ENCODE measurements at places on chromosomes 5 and 9.

GRCh38 chr5:38751103-38751502 lies 94.7 kb upstream of the OSMR start:
- DNase-seq: no peak

- DNase-seq: no peak
These were observed 170.3 kb downstream of the SMC2 start for GRCh38 chr9:104264431-104264830.

GRCh38 chr5:14552017-14552416 lies 29.6 kb upstream of the OTULINL start:
- no peak for DNase-seq

DNA sequence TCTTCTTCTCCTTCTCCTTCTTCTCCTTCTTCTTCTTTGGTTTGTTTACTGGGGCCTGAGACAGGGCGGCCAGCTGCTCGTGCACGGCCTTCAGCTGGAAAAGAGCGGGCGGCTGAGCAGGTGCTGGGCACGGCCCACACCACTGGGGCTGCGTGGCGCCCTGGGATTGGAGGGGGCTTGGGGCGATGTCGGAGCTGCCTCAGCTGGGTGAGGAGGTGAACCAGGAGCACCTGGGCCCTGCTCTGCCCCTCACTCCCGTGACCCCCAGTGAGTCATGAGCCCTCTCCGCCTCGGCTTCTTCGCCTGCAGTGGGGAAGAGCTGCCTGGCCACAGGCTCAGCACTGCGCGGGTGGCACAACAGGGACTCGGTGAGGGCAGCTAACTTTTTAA lies 14.9 kb downstream of the BRD3OS start:
- DNase-seq: no peak

- DNase-seq: no peak
These were observed 17.7 kb downstream of the CAMSAP1 start for GRCh38 chr9:135889564-135890189.

DNA sequence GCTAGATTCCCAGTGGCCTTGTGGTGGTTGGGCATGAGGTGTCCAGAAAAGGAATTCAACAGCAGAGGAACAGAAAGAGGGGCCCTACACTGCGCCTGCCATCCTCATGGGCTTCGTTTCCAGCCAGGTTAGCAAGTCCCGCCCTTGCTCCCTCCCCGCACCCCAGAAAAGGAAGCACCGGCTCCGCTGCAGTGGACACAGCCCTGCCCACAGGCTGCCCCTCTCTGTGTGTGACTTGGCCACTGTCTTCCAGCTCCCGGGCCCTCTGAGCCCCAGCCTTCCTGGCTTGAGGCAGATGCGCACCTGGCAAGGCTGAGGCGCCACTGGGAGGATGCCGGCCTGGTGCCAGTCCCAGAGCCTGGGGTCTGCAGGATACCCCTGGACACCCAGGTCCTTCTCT lies 305.0 kb upstream of the IRX4 start:
- no peak for DNase-seq

DNA sequence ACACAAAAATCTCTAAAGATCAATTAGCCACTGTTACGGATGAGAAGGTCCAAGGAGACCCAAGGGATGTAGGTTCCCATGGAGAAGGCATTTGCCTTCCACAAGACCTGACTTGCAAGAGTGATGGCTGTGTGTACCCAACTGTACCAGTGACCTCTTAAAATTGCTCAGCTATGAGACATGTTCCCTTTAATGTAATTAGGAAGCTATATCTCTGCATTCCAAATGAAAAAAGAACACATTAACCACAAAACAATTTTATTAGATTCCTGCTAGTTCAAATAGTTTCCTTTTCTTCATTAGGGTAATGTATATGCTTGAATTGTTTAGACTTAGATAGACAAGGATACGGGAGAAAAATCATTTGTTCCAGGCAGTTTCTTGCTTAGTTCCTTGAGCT lies 3.3 kb downstream of the OR2Y1 start:
- no peak for DNase-seq

DNA sequence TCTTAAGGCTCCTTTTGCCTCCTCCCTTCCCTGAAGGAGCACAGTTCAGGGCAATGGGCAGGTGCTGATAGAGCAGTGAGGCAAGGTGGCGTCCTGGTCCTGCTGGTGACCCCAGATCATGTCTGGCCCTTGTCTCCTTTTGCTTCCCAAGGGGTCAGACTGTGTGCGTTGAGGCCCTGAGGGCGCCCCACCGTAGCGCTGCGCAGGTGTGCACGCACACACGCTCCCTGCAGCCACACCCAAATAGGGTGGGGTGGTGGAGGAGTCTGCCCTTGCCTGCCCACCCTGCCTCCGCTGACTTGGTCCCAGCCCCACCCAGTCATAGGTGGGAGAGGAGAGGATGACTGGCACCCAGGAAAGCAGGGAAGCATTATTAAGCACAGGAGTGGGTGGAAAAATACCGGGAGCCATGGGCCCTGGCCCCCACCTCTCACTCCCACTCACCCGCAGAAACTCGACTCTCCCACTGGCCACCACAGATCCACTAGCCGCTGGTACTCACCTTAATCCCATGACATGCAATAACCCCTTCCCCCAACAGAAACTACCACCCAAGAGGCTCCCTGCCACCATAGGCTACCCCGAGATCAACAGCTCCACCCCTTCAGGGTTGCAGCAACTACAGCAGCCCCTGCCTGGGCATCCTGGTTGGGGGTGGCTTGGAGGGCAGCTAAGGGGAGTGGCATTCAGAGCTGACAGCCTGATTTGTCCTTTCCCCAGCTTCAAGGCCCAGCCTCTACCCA lies 16.7 kb downstream of the PDLIM4 start:
- DNase-seq: no peak

DNA sequence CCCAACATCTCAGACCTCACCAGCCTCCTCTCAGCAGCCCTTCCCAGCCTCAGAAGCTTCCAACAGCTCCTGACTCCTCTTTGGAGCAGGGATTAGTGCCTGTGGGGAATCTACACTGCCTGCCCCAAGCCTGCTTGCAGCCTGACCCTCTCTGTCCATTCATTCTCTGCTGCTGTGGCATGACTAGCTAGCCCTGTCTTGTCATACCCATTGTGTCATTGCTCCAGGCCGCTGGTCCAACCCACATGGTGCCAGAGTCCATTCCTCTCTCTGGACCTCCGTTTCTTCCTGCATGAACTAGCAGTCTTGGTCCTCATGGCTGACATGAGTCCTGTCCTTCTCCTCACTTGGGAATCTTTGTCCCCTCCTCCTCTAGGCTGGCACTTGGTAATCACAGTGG lies 12.8 kb upstream of the RXRA start:
- no peak for DNase-seq

DNA sequence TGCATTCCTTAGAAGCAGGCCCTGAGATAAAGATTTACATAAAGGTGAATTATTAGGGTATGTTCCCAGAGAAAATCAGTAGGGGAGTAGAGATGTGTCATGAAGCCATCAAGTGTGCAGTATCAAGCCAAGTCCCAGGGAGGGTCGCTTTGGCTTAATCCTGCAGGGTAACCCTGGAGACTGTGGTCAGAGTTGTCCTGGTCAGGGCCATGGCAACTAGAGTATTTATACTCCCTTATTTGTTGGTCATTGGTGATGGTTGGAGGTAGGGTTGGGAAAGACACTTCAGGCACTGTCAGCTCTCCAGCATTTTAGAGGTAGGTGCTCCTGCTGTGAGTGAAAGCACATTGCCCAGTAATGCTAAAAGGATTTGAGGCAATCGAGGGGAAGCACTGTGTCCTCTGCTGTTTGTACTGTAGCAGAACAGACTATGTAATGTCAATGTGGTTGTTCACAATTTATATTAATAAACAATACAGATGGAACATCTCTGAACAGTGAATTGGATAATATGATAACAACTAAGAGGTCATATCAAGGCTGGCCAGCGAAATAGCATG lies 108.9 kb downstream of the GDNF start:
- DNase-seq: no peak

- no peak for DNase-seq
These were observed 10.1 kb downstream of the IGFBPL1 start for GRCh38 chr9:38414040-38414723.

DNA sequence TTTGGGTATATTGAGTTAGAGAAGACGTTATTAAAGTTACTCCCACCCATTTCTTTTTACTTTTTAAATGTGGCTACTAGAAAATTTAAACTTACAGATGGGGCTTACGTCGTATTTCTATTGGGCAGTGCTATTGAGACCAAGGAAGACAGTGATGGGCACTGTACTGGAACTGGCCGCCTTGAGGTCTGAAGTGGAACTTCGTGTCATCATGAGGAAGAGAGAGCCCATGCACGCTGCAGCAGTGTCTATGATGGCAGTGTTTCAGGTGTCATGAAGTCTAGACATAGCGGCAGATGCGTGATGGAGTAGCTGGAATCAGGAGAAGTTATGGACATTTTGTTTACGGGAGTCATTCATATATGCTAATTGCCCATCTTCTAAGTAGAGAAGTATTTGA lies 143.7 kb downstream of the LRRC70 start:
- DNase-seq: no peak

GRCh38 chr9:72315510-72316311 lies 49.3 kb downstream of the ZFAND5 start:
- no peak for DNase-seq

DNA sequence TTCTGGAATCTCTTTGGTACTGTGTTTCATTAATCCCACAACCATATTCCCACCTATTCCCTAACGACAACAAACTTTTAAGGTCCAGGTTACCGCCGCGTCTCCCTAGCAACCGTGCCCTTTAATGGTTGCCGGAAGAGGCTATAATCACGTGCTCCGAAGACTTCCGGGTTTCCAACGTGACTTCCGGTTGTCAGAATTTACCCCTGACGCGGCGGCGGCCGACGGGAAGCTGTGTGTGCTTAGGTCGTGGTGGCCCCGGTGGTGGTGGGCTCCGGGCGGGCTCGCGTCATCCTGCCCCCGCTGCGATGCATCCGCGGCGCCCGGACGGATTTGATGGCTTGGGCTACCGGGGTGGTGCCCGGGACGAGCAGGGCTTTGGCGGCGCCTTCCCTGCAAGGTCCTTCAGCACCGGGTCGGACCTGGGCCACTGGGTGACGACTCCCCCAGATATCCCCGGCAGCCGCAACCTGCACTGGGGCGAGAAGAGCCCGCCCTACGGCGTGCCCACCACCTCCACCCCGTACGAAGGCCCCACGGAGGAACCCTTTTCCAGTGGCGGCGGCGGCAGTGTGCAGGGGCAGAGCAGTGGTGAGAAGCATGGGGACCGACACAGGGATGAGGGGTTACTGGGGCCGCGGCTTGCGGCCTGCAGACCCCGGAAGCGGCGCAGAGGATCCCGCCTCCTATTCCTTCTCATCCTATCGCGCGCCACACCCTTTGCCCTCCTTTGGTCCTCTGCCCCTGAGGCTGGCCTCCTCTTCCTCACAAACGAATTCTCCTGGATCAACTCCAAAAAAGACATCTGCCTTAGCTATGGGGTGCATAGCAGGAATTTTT lies at the start of gene SLC25A46:
SLC25A46 (plus strand) TSS at position 196 of the 840 bp plus-strand sequence; CDS start at position 309, 113 bp downstream.
- peak; percentile 83 for DNase-seq

DNA sequence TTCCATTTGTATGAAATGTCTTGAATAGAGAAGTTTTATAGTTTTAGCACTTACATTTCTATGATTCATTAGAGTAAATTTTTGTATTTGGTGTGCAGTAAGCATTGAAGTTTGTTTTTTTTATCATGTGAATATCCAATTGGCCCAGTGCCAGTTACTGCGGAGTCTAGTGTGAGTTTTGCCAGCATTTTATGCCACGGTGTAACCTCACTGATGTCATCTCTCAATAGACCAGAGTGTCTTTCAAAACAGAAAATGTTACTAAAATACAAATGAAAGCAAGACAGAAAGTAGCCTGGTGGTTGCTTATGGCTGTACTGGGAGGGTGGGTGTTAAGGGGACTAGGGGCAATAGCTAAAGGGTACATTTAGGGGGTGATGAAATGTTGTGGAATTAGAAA lies 62.8 kb downstream of the IPPK start:
- DNase-seq: no peak

DNA sequence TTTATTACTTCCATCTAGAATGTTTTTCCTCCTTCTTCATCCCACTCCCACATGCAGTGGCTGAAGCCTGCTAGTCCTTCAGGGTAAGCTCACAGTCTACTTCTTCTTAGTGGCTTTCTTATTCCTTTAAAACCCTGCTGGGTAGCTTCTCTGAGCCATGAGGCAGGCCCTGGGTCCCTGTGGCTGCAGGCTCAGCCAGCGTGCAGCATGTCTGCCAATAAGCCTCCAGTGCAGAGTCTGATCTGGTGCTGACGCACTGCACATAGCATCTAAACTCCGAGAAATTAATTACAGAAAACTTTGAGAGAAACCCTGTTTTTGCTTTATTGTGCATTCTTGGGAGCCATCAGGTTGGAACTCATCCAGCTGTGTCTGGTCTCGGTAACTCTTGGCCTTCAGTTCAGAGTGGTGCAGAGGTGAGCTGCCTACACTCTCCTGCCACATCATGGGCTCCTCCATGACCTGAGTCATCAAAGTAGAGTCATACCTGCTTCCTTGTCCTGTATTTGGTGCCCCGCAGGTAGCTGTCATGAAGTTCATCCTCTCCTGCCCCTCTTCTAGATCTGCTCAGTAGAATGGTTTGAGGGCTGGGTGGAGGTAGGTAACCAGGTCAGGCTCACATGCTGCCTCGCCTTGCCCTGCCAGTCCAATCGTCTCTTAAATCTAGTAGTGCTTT lies 339.4 kb downstream of the KDM4C start:
- no peak for DNase-seq

GRCh38 chr5:121984250-121984649 lies 22.5 kb downstream of the SRFBP1 start:
- no peak for DNase-seq

- no peak for DNase-seq
These were observed 200.5 kb upstream of the SLC27A6 start for GRCh38 chr5:128764601-128765310.

DNA sequence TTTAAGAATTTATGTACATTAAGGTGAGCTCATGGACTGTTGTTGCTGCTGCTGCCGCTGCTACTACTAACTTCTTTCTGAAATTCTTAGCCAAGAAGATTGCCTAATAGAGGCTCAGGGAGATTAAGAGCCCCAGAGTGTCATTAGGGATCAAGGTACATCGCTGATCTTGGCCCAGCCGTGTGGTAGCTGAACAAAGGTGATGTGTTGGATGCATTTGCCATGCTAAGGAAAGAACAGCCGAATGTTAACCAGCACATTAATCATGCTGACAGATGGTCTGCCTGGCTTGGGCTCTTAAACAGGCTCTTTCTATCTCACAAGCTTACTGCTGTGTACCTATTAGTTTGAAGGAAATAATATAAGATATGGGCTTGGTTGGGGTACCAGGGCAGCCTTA lies 137.1 kb downstream of the KCTD16 start:
- no peak for DNase-seq

GRCh38 chr5:149724130-149724840 lies 5.8 kb upstream of the PPARGC1B start:
- DNase-seq: no peak
